ENCODE measurements at places on chromosomes 12 and 14.

- no peak for DNase-seq
Observed at GRCh38 chr12:70757830-70758493, 120.7 kb upstream of the PTPRB start.

DNA sequence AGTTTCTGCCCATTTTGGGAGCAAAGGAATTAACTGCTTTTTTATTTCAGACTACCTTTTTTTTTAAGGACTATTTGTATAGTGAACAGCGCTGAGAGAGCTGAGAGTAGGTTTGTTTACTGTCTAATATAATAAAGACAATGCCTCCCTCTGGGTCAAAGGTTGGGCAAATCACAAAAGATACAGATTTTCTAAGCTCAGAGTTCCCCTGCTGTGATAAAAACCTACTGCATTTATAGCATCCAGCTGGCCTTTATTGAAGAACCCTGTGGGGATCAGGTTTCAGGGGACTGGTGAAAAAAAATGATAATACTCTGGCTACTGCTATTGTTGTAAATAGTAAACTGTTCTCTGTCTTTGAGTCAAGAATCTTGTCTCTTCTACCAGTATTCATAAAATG is 28.7 kb downstream of the CCDC59 start:
- peak; percentile 3 for DNase-seq

DNA sequence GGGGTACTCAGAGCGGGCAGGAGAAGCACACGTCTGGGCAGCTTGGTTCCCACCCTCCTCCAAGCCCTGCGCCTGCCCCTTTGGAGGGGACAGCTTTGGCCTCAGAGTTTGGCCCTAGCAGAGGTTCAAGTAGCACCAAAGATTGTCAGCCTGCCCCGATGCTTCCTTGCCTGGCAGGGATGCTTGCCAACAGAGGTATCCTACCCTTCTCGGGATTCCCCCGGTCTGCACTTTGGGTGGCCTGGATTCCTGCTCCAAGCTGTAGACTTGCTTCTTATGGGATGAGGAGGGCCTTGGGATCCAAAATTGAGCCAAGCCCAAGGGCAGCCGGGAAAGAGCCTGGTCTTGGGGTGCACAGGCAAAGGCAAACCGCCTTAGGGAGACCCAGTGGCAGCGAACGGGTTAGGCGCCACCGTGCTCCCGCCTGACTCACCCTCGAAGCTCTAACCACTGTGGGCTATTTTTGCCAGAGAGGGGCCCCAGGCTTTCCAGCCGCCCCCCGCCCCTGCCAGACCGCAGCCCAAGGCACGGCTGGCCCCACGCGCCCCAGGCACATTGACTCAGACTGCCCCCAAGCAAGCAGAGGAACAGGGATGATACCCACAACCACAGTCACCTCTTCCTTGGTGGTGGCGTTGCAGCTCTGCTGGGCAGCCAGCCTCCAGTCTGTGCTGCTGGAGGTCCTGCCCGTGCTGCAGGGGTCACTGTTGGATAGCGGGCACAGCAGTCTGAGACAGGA is 847 bp upstream of the WNT10B start:
- DNase-seq: no peak

DNA sequence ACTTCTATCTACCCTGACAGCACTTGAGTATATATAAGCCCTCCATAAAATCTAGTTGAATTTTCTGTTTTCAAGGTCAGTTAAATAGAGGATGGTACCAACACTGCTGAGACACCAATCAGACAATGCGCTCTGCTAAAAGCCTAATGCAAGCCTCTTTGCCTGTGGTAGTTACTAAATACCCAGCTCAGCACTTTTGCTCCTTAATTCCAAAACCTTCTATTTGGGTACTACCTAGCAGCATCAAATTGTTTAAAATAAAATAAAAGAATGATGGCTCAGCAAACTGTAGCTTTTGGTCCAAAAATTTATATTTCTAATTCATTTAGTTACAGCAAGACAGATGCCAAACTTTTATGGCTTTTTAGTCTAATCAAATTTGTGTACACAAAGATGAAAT is 107.9 kb downstream of the IPO8 start:
- no peak for DNase-seq

- DNase-seq: peak; percentile 87
Observed at GRCh38 chr12:49515266-49515665, 23.6 kb upstream of the KCNH3 start.

DNA sequence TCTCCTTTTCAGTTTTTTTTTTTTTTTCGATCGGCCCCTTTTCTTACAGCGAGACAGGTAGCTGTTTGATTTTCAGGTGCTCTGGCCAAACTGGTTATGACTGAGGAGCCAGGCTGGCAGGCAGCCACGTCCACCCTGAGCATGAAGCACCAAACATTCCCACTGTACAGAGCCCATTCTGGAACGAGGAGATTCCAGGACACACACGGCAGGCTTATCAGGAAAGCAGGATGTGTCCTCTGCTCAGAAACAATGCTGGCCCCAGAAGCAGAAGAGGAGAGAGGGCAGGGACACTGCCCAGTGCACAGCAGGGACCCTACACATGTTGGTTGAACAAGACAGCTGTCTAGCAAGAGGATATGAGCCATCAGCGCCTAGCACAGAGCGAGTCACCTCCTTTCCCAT is 3.7 kb upstream of the KRT2 start:
- DNase-seq: no peak

DNA sequence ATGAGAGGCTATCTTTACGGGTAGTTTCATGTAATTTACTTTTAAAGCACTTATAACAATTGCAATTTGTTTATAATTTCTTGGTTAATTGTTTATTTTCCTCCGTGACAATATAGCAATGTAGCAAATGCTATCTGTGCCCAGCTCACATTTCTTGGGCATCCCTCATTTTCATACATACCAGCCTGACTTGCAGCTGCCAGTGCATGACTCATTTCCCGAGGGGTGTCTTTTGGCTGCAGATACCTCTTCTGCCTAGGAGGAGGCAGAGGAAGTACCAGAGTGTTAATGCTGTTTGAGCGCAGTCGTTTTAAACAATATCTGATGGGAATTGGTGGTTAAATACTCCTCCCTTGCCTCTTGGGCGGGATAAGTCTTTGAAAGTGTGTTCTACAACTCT is 104.2 kb upstream of the ABCD2 start:
- DNase-seq: peak; percentile 2

DNA sequence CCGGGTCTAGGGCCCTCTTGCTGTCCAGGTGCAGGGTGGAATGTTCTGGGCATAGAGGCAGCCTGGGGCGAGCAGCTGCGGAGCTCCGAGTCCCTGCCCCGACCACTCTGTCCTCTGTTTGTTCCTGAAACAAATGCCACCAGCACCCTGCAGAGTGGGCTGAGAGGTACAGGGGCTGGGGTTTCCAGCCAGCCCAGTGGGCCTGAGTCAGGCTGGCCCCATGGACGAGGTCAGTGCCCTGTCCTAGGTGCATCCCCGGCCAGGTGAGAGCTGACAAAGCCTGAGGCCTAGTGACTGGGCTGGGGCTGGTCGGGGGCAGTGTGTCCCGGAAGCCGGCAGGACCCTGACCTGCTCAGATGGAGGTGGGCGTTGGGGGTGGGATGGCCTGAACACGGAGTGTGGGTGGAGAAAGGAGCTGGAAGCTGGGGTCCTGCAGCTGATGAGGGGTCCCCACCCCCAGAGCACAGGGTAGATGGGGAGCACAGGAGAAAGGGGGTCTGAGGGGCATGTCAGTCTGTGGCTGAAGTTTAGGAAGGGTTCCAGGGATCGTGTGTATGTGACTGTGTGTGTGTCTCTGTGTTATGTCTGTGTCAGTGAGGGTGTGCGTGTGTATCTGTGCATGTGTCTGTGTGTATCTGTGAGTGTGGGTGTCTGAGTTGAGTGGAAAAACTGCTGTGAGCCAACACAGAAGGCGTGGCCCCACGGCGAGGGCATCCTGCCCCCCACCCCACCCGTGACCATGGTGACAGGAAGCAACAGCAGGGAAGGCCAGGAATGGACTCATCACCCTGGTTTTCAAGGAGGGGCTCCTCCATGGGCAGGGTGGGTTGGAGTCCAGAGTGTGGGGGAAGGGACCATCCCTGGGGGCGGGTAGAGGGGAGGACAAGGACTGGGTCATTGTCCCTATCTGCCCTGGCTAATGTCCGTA is 2.4 kb upstream of the CRIP1 start:
- DNase-seq: no peak

DNA sequence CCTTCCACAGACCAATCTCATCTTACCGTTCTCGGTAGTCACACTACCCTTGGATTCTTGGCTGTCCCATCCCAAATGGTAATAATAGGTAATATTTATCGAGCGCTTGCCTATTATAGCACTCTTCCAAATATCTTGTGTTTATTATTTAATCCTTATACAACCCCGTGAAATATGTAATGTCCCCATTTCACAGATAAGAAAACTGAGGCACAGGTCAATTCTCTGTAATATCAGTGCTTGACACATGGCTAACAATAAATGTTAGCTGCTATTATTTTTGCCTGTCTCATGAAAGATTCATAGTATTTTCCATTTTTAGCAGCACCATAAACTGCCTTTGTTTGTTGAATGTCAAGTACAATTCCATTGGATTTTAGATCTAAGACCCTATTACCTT is 4.5 kb downstream of the TMX1 start:
- DNase-seq: no peak

DNA sequence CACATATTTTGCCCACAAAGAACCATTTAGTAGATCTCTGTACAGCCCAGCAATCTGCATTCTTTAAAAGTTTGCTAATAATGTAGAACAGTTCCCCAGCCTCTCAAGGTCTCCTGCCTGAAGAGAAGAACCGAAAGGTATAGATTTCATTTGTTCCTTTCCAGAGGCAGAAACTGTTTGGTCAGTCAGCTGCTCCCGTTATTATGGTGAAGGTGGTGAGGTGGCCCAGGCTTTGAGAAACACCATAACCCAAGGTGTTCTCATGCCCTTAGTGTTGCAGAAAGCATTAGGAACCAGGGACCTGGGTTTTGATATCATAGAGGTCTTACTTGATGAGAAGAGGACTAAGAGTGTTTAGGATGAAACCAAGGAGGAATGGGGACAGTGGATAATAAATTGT is 65.3 kb downstream of the SUSD6 start:
- no peak for DNase-seq

- DNase-seq: peak; percentile 32
Observed at GRCh38 chr12:15931590-15932053, 20.5 kb downstream of the DERA start.

DNA sequence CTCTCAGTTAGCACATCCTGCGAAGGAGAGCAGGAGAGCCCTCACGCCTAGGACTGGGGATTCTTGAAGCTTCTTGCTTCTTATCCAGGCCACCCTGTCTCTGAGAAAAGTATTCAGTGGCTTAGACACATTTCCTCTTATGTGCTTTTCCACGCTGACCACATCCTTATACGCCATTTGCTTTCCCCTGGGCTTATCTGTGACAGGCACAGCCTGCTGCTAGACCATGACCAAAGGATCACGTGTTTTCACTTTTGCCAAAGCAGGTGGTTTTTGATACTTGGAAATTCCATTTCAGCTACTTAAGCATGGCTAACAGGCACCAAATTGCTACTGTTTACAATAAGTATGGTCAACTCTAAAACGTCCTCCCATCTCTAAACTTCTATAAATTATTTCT is 587.4 kb downstream of the AACS start:
- no peak for DNase-seq

DNA sequence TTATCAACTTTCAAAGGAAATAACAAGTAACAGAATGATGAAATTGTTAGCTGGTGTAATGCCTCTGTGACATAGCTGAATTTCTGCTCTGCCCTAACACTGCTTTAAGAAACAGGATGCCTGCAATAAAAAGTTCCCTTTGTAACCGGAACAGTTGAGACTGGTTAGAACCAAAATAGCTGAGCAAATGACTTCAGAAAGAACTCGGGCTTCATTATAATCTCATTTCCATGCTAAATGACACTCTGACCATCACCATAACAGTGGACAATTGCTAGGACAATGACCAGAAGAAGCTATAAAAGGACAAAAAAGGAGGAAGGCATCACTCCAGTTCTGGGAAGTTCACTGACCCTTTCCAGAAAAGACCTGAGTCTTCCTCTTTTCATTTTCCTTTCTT is 23.5 kb upstream of the PYGL start:
- DNase-seq: no peak

- no peak for DNase-seq
Observed at GRCh38 chr14:74495356-74495755, 1.8 kb downstream of the ISCA2 start.

GRCh38 chr12:121297435-121297991 is 1.0 kb upstream of the CAMKK2 start:
- DNase-seq: peak; percentile 39

DNA sequence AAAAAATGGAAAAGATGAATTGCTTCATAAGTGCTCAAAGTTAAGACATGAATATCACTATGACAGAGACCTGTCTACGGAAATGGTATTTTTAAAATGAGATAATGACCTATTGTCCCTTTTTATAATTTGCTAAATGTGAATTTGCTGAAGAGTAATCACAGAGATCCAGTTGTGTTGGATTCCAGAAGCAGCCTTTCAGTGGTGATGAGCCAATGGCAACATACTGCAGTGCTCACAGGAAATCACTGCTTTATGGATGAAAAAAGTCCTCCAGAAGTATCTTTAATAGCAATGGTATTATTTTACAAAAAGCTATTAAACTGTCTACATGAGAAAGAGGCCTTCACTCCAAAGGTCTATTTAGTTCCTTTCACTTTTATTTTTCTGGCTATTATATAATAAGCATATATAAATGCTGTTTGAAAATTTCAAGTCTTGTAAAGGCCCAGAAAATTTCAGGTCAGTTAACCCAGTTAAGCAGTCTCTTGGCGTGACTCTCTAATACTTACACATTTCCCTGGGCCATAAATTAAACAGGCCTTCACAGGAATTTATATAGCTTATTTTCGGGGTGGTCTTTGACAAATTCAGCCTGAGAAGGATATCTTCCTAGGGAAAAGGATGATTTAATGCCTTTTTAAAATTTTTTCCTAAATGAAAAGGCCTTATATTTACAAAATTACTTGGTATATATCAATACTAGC is 55.4 kb downstream of the KCNJ8 start:
- DNase-seq: no peak

DNA sequence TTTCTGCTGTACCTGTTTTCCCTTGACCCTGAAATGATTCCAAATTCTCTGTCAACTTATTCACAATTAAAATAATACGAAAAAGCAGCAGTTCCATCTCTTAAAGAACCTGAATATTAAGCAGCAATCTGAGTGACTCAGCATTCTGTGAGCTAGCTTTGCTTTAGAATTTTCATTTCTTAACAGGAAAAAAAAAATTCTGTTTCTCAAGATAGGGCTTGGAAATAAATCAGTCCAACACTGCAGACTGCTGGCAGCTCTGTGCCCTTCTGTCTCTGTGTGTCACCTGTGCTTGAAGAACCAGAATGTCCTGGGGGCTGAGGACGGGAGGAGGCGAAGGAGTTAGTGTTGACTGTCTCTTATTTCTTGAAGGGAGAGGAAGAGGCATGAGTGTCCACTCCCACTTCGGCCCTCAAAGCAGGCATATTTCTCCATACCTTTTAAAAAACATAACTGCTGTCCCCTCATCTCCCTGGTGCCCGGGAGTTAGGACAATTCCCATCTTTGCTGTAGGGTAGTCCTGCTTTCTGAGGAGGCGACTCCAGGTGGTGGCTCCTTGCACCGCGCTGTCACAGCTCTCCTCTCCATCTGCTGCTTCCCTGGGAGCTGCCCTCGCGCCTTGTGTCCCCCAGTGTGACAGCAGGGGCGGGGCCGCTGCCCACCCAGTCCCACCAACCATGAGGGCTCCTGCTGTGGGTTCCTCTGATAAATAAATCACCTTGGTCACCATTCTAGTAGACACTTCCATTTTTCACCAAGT is 203.1 kb downstream of the CALM1 start:
- peak; percentile 57 for DNase-seq

GRCh38 chr12:71157601-71158233 is at the start of gene TSPAN8:
TSS of gene TSPAN8 (minus strand) at chr12:71157999. CDS start at chr12:71157678, 321 bp downstream.
- DNase-seq: no peak

Data from choroid plexus epithelial cell (primary cell).